Bladder microvascular endothelial cell (primary cell): ENCODE measurements at places on chromosomes 6 and 20. TPM values are rescaled to one million over a fixed set of nuclear protein-coding genes. Genes with fewer than 3 reads are reported as not detected.

PCIF1 gene
- total RNA-seq = 7.3 and 11.3 TPM in 2 replicates

OPRL1 gene
- total RNA-seq = 1.3 and 5.0 TPM in 2 replicates

ZC3H12D gene
- total RNA-seq = 0.16 TPM in 1 of 2 replicates, not detected in the other

PNLDC1 gene
- total RNA-seq = 1.3 TPM in 1 of 2 replicates, not detected in the other

HTR1E gene
- not detected in 2 replicates for total RNA-seq
